ENCODE measurements at places on chromosomes 7 and 10.

- DNase-seq: no peak
Measured at GRCh38 chr7:135492151-135492550, 17.8 kb downstream of the CNOT4 start.

GRCh38 chr10:80278480-80278879, 11.0 kb downstream of the MAT1A start:
- no peak for DNase-seq

- peak; percentile 94 for DNase-seq
Measured at GRCh38 chr10:34698979-34699378, 116.1 kb downstream of the PARD3 start.

DNA sequence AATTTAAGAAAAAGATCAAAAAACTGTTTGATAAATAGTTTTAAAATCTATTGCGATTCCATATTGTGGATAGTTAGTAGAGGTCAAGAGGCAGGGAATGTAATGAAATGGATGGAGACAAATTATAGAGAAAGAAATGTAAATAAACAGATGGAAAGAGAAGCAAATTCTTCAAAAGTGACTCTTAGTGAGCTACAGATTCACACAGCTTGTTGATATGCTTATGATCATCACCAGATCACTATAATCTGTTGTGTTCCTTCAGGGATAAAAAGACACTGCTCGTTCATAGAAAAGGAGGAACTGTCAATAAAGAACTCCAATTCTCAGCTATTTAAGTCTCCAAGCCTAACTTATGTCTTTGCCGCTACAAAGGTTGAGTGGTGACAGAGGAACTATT, 251.4 kb upstream of the SEMA3C start:
- DNase-seq: no peak

- no peak for DNase-seq
Measured at GRCh38 chr7:143906151-143906550, 4.2 kb upstream of the TCAF1 start.

GRCh38 chr7:77665161-77665560, 31.1 kb upstream of the RSBN1L start:
- no peak for DNase-seq

DNA sequence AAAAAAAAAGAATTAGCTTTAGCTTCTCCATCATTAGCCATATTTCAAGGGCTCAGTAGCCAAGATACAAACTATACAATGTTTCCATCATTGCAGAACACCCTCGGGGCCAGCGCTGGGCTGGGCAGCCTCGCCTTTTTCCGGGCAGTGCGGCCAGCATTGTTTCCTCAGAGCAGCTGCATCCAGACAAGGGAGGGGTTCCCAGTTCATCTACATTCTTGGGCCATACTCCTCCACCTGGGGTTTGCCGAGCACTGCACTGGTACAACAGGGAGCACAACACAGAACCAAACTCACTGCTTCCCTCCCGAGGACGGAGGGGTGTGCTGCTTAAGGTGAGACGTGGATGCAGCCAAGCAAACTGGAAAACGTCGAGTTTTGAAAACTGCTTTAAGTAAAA, 2.4 kb upstream of the PKD1L1 start:
- DNase-seq: no peak

- no peak for DNase-seq
Measured at GRCh38 chr10:48568131-48568530, 36.7 kb downstream of the ARHGAP22 start.

DNA sequence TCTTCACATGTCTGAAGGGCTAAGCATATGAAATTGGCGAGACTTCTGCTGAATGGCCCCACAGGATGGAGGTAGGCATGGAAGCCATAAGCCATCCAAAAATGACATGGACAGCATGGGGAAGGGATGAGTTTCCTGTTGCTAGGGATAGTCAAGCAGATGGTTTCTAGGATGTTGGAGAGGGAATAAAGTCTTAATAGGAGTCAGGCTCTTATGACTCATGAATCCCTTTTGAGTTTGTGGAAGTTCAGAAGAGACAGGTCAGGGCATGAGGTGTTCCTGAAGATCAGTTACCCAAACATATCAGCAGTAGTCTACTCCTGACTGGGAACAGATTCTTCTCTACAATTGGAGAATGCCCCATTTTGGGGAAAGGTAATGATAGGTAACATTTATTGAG, 243.9 kb downstream of the REEP3 start:
- no peak for DNase-seq

GRCh38 chr7:5559576-5560240, 136.1 kb upstream of the TNRC18 start:
- DNase-seq: no peak

GRCh38 chr7:130279906-130280305, 13.1 kb upstream of the CPA4 start:
- no peak for DNase-seq

DNA sequence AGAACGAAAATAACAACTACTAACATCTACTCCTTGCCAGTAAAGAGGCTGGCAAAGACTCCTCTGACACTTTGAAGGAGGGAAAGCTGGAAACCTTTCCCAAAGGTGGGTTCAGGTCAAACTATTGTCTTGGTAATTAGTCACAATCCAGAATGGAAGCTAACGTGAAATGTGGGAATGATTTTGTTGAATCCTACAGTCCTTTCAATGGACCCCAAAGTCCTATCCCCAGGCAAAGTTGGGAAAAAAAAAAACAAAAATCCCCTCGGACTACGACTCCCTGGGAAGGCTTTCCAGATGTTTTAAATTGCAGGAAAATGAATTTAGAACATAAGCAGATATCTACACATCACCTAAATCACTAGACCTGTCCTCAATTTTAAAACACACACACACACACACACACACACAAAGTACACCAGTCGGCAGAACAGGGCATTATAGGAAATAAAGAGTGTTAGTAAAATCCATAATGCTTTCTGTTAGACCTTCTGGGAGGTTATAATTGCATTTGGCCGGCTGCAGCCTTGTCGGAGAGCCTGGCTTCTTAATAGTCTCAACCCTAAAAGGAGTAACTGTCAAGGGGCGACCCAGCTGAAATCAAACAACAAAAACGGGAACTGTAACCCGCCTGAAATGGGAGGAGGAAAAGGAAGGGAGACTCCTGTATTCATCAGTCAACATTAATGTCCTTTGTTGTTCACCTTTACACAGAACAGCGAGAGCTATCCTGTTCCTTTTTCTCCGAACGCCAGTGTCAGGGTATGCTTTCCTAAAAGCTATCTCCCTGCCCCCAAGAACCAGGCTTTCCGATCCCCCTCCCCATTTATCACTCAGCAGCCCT, 1.5 kb downstream of the DOCK4 start:
- peak; percentile 43 for DNase-seq

DNA sequence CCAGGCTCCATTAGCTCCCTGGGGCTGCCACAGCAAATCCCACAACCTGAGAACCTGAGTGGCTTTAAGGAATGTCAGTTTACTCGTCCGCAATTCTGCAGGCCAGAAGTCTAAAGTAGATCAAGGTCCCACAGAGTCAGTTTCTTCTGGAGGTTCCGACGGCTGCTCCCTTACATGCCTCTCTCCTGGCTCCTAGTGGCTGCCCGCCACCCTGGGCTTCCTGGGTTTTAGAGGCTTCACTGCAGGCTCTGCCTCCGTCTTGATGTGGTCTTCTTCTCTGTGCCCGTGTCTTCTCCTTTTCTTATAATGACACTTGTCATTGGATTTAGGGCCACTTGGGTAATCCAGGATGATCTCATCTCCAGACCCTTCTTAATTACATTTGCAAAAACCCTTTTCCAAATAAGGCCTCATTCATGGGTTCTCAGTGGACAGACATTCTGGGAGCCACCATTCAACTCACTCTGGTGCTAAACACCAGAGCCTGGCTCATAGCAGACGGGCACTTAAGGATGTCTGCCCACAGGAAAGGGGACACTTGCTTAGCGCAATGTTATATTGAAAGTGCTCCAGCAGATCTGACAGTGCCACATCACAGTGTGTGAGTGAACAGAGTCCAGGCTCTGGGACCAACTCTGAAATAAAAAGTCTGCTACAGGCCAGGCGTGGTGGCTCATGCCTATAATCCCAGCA, 77.6 kb downstream of the VWC2 start:
- no peak for DNase-seq

DNA sequence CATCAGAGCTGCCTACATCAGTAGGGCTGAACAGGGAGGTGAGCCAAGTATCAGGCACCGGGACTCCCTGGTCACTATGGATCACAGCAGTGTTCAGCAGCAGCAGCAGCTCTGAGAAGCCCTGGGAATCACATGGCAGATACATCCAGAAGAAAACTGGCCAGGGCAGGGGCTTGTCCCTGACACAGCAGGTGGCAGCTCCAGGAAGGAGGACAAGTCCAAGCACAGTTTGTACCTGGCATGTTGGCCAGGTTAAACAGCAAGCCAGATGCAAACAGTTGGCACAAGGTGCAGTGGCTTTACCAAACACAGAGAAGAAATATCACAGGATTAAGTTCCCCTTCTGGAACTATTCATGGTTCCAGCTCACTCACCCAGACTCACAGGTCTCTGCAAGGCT, 139.4 kb downstream of the KCNMA1 start:
- no peak for DNase-seq

DNA sequence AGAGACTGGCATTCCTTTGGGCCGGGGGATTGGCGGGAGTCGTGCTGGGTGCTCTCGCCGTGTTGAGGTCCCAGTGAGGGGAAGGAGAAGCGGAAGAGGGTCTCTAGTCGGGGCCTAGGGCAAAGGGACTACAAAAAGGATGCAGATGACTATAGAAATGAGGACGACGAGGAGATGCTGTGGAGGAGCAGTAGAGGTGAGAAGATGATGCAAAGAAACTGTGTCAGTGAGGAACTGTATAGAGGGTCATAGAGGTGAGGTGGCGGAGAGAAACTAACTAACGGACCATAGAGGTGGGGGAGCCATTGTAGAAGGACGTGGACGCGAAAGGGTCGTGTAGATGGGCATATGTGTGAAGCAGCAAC, 324 bp downstream of the TWNK start:
- no peak for DNase-seq

GRCh38 chr10:5968037-5968680, 9.2 kb downstream of the IL15RA start:
- DNase-seq: no peak

DNA sequence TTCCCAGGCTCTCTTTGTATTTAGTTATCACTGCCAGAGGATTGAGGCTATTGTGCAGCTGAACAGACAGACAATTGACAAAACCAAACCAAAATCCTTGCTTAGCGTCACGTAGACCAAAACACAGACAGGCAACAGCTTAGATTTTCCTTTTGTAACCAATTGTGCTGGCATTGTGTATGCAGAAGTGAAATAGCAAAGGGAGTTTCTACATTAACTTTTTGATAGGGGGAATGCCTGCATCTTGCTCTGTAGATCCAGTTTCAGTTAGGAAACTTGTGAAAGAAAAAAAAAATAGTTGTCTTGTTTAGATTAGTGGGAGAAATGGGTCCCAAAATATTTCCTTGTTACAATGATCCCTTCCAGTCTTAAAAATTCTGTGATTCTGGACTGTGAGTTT, 333.8 kb downstream of the BBS9 start:
- no peak for DNase-seq

GRCh38 chr10:102580230-102580629, 64.0 kb upstream of the TRIM8 start:
- DNase-seq: no peak

- DNase-seq: no peak
Measured at GRCh38 chr10:78857193-78857592, 211.6 kb upstream of the ZMIZ1 start.

DNA sequence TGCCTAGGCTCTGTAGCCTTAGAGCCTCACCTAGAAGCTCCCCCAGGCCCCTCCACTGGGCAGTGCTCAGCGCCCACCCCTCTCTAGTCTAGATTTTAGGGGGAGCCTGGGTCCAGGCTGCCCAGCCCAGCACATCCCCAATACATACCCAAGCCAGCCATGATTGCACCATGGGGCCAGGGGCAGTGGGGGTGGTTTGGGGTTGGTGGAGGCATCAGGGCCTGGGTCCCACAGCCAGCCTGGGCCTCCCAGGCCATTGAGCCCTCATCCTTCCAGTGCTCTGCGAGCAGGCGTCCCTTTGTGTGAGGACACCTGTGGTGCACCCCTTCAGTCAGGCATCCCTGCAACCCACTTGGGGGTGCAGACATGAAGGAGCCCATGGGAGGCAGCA, 76.9 kb upstream of the RET start:
- no peak for DNase-seq

- no peak for DNase-seq
Measured at GRCh38 chr7:71521506-71521905, 389.6 kb downstream of the GALNT17 start.

DNA sequence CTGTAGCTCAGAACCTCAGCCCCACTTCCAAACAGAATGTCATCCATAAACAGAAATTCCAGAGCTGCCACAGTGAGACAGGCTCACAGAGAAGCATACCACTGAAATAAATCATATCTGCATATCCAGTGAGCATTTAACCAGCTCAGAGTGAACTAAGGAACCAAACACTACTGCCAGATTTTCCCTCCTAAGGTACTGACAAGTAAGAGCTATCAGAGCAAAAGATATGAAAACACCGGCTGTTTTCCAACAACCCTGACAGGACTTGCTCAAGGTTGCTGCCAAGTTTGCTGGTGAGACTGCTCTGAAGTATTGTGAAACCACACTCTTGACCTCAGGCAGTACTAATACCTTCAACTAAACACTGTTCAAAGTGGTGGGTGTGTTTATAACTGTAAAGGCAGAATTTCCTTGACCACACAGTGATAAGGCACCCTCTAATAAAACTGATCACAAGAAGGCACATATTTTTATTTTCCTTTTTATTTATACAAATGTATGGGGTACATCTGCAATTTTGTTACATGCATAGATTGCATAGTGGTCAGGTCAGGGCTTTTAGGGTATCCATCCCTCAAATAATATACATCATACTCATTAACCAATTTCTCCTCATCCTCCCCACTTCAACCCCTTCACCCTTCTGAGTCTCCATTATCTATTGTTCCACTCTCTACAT, 18.3 kb downstream of the SGMS1 start:
- DNase-seq: peak; percentile 89

DNA sequence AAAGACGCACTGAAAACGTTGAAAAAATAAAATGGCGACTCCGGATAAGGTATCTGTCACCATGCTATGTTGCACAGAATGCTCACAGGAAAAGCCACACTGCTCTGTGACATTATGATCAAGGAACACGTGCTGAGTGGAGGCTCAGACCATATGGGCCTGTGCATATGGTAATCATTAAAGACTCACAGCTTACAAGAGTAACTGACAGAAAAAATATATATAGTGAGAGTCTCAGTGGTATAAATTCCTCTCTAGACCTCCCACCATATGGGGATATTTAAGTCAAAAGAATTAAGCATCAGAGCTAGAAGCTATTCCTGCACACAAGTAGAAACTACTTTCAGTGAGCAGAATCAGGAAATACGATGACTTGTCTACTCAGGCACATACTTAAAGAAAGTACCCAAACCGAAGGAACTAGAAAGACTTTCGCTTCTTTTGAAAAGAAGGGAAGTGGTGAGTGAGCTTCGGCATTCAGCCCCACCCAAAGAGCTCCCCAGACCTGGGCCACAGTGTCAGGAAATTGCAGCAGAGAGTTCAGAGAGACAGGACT, 65.1 kb upstream of the MPP7 start:
- DNase-seq: no peak

All from ACHN (cell line).